ENCODE measurements at places on chromosomes 11 and 22. TPM values are rescaled to one million over a fixed set of nuclear protein-coding genes. Genes with fewer than 3 reads are reported as not detected.

Gene BCO2
- 1.4 TPM for total RNA-seq

Gene PRG3
- 83.9 TPM for total RNA-seq

Gene OR2AG1
- not detected for total RNA-seq

Gene ABTB2
- 1.6 TPM for total RNA-seq

Gene NRIP3
- total RNA-seq: 1.2 TPM

Gene MAJIN
- 0.14 TPM for total RNA-seq

Gene PPP2R5B
- 4.4 TPM for total RNA-seq

Gene OR6X1
- total RNA-seq: not detected

All from thymus (tissue), 14 donors.